Stimulated activated CD8-positive, alpha-beta memory T cell treated with anti-CD3 and anti-CD28 coated beads, Interleukin-4, amount 100 ng/mL, for 48 hours (primary cell): ENCODE measurements at places on chromosomes 6 and 20.
A peak's percentile ranks its signal among the peaks of the same experiment; 100 is the strongest.

DNA sequence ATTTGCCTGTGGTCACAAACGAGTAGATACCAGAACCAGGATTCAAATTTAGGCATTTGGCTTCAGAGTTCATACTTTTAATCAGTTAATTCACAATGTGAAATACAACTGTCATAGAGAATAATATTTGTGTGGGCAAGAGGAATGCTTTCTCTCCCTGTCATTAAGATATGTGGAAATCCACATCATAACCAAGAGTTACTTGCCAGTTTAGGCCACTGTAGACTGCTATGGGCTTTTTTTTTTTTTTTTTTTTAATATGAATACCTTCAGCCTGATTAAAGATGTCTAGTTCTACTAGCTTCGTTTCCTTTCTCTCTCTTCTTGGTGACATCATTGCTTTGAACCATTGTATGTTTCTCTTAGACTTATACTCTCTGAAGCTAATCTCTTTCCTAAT lies 244.9 kb downstream of the ZFAND3 start:
- no peak for DNase-seq

GRCh38 chr20:63228806-63229205 lies 6.9 kb upstream of the BIRC7 start:
- DNase-seq, result no peak

- no peak for DNase-seq
Measured at GRCh38 chr20:37895166-37895565, 7.8 kb upstream of the VSTM2L start.

- DNase-seq, result no peak
Measured at GRCh38 chr6:9515633-9516606, 899.0 kb downstream of the TFAP2A start.

GRCh38 chr6:145073811-145074210 lies 661.5 kb downstream of the EPM2A start:
- no peak for DNase-seq

- peak; percentile 36 for DNase-seq
Measured at GRCh38 chr6:71289039-71289801, 609 bp downstream of the OGFRL1 start.

GRCh38 chr6:125037827-125038226 lies 75.6 kb downstream of the RNF217 start:
- DNase-seq, result no peak

GRCh38 chr6:156767603-156768467 lies 9.3 kb upstream of the ARID1B start:
- no peak for DNase-seq

GRCh38 chr6:96522465-96523009 lies 931 bp downstream of the UFL1 start:
- no peak for DNase-seq

GRCh38 chr20:21134883-21135493 lies 9.1 kb downstream of the KIZ start:
- no peak for DNase-seq

- DNase-seq, result peak; percentile 70
Measured at GRCh38 chr6:147203311-147204059, 732 bp upstream of the STXBP5 start.

- no peak for DNase-seq
Measured at GRCh38 chr6:121619013-121619412, 183.6 kb downstream of the GJA1 start.
